Activated T-cell treated with anti-CD3 and anti-CD28 coated beads, Interleukin-2, amount 50 U/mL, for 4 hours (primary cell): ENCODE measurements at places on chromosomes 5 and 9. TPM values are rescaled to one million over a fixed set of nuclear protein-coding genes. Genes with fewer than 3 reads are reported as not detected.

KIF24 gene
- 2.2 TPM for total RNA-seq

CDX1 gene
- total RNA-seq, result 0.13 TPM

SPINK1 gene
- 4.7 TPM for total RNA-seq

COL15A1 gene
- 0.10 TPM for total RNA-seq

GLT6D1 gene
- not detected for total RNA-seq

CENPP gene
- 13.7 TPM for total RNA-seq

CARTPT gene
- total RNA-seq, result not detected

FOXD4L5 gene
- not detected for total RNA-seq

EIF4E1B gene
- total RNA-seq, result not detected

FBXW2 gene
- 66.7 TPM for total RNA-seq

SPATA6L gene
- total RNA-seq, result not detected
